ENCODE measurements at places on chromosomes 4 and X.

DNA sequence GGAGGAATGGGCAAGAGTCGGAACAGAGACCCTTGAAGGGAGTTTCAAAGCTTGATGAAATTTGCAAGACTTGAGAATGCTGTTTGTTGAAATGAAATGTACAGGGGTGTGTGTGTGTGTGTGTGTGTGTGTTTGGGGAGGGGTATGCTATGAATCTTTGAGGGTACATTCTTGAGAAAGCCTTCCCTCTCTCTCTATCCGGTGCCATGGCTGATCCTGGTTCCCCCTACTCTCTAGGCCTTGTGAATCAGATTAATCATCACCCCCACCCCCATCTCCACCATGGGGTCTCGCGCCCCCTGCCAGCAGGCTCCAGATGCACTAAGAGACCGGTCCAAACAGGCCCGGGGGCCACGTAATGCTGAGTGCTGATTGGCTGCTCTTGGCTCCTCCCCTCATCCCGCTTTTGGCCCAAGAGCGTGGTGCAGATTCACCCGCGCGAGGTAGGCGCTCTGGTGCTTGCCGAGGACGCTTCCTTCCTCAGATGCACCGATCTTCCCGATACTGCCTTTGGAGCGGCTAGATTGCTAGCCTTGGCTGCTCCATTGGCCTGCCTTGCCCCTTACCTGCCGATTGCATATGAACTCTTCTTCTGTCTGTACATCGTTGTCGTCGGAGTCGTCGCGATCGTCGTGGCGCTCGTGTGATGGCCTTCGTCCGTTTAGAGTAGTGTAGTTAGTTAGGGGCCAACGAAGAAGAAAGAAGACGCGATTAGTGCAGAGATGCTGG, at the start of gene HTR2C:
Gene HTR2C, plus strand, starts transcription at position 441 of the 729 bp plus-strand sequence. CDS start 142,851 bp downstream, outside the sequence.
- DNase-seq = no peak

DNA sequence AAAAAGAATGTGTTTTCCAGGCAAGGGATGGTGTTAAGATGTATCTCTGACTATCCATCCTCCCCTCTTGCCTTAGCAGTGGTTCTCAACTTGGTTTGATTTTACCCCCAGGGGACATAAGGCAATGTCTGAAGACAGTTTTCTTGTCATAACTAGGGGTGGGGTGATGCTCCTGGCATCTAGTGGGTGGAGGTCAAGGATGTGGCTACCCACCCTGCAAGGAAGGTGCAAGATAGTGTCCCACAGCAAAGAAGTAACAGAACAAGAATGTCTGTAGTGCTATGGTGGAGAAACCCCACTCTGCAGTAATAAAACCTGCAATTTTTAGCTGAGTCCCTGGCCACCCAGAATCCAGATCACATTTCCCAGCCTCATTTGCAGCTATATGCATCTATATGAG, 81.2 kb upstream of the TBL1X start:
- no peak for DNase-seq

- no peak for DNase-seq
Observed at GRCh38 chrX:155434906-155435743, 23.3 kb downstream of the F8A3 start.

GRCh38 chrX:77595848-77596247, 148.7 kb downstream of the FGF16 start:
- DNase-seq = no peak

GRCh38 chrX:10519278-10519677, 101.1 kb downstream of the MID1 start:
- no peak for DNase-seq

GRCh38 chr4:125191232-125191631, 123.5 kb upstream of the FAT4 start:
- no peak for DNase-seq

- no peak for DNase-seq
Observed at GRCh38 chrX:15507005-15507404, 6.4 kb downstream of the BMX start.

- no peak for DNase-seq
Observed at GRCh38 chr4:126733301-126733700, 899.5 kb upstream of the INTU start.

DNA sequence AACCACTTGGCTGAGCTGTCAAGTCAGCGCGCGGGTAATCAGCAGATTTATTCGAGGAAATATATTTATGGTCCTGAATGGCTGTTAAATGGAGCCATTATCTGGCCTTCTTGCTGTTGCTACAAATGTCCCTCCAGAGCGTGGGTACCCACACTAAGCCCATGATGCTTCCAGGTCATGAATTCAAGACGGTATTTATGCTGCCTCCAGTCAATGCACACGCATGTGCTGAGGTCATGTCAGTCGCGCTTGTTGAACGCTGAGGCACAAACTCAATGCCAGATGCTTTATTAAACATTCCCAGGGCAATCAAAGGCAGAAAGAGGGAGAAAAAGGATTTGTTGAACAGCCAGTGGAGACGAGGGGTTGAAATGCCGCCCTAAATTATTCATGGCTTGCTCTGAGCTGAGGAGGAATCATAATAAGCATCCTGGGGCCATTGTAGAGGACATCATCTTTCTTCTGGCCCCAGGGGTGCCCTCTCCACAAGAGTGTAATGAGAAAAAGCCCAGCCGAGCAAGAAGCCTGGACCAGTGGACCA, 36.1 kb upstream of the CLDN24 start:
- DNase-seq = no peak

DNA sequence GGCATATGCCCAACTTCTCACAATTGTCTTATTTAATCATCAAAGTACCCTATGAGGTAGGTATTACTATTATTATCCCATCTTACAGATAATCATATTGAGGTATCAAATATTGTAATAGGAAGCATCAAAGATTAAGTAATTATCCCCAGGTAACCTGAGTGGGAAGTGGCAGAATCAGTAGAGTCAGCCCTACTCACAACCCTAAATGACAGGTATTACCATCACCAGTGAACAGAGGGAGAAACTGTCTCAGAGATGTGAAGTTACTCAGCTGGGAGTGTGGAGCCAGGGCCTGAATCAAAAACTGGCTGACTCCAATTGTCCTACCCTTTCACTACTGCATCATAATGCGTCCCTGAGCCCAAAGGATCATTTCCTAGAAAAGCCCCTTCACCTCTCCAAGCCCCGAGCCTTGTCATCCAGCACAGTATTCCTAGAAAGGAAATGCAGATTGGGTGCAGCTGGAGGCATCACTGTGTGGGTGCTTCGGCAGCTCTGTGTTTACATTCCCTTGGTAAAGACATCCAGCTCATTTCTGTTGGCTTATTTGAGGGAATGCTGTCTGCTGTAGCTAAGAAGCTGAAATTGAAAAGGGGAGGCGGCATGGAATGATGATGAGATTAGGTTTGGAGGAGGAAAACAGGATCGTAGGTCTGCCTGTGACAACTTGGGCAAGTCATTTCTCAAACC, 72.8 kb downstream of the DHX15 start:
- no peak for DNase-seq

DNA sequence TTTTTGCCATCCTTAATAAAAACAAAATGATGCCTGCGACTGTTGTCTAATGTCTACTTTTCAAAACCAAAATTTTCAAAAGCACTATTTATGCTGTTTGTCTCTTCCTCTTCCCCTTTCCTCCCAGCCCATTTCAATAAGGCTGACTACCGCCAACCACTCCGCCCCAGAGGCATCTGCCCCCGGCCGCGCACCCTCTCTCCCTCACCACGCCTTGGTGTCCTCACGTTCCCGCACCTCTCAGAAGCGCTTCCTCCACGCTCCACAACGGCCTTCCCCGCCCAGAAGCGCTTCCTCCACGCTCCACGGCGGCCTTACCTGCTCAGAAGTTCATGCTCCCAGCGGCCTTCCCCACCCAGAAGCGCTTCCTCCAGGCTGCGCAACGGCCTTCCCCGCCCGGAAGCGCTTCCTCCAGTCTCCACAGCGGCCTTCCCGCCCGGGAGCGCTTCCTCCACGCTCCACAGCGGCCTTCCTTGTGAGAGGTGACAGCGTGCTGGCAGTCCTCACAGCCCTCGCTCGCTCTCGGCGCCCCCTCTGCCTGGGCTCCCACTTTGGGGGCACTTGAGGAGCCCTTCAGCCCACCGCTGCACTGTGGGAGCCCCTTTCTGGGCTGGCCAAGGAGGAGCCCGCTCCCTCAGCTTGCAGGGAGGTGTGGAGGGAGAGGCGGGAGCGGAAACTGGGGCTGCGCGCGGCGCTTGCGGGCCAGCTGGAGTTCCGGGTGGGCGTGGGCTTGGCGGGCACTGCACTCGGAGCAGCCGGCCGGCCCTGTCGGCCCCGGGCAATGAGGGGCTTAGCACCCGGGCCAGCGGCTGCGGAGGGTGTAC, 490.4 kb upstream of the ZFP42 start:
- DNase-seq = no peak

GRCh38 chr4:169202145-169202699, 68.5 kb downstream of the SH3RF1 start:
- no peak for DNase-seq

DNA sequence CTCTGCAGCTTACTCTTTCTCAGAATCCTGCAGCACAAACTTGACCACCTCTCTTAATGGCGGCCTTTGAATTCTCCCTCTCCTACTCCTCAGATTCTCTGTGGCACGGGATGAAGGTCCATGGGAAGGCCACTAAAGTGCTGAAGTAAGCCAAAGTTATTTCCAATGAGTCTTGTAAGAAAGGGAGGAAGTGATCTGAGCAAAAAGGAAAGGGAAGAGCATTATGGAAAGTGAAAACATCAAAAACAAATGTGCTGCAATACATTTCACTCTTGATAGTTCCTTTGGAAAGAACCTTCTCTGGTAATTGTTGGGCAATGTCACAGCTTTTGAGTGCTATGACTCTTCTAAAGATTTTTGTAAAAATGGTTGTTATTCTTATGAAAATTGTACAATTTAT, 54.3 kb upstream of the CAMK2D start:
- no peak for DNase-seq

DNA sequence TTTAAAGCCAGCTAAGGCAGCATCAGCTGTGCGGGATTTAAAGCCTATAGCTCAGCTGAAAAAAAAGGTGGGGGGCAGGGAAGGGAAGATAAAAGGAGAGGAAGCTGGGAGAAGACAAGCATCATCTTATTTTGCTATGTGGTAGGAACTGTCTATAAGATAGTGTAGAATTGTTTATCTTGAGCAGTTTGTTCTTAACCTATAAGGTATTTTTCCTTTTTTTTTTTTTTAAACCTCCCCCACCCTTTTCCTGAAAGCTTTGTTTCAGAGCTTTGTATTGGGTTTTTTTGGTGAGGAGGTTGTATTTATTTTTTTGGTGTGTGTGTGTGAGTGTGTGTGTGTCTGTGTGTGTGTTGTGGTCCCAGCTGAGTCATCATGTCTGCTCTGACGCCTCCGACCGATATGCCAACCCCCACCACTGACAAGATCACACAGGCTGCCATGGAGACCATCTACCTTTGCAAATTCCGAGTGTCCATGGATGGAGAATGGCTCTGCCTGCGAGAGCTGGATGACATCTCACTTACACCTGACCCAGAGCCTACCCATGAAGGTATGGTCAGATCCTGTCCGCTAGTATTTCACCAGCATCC, 531 bp downstream of the RUFY3 start:
- peak; percentile 66 for DNase-seq

DNA sequence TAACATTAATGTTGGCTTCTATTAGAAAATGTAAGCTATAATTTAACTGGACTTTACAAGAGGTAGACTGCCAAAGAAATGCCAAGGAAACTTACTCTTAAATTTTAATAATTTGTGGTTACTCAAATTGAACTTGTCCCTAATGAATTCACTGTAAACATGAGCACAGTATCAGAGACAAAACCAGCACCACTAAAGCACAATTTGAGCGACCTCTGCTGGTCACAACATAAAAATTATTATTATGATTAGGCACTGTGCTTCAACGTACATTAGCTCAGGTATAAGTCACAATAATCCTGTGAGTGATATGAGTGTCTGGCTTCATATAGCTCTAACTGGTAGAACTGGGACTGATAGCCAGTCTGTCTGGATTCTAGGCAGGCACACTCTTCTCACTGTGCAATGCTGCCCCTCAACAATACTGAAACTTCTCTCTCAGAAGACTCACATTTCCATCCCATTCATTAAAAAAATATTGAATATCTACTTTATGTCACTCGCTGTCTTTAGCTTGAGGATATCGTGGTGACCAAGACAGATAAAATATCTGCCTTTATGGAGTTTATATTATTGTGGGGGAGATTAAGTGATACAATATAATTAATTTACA, 8.0 kb downstream of the NUDT6 start:
- DNase-seq = no peak

GRCh38 chr4:156949373-156949814, 22.2 kb downstream of the PDGFC start:
- DNase-seq = no peak

DNA sequence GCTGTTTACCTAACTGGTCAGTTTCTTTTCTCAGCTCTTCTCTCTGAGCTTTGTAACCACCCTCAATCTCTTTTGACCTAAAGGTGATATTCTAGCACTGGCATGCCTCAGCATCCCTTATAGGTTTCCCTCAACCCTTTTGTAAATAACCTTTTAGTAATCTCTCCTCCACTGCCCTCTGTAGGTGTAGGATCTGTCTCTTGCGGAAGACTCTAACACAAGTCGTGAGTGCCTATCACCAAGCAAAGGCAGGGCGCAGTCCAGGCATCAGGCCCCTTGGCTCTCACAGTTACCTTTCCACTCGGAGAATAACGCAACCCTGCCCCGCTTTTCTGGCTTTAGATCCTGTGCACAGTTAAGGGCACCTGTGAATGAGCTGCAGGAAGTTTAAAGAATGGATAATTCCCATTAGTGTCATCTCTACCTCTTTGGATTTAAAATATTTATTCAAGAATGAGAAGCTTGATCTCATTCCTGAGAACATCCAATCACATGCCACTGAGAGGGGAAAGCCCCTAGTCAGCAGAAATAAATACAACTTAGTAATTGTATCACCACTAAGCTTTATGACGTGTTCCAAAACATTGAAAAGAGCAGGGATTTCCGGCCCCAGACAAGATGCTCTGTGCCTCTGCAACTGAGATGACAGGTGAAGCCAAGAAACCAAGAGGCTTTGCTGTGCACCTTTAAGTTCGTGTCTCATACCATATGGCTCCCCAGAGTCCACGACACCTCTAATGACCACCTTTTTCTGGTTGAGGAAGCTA, 58.8 kb downstream of the SPINK2 start:
- no peak for DNase-seq
